Stimulated activated naive CD4-positive, alpha-beta T cell (primary cell): ENCODE measurements at places on chromosomes 7 and 10.

DNA sequence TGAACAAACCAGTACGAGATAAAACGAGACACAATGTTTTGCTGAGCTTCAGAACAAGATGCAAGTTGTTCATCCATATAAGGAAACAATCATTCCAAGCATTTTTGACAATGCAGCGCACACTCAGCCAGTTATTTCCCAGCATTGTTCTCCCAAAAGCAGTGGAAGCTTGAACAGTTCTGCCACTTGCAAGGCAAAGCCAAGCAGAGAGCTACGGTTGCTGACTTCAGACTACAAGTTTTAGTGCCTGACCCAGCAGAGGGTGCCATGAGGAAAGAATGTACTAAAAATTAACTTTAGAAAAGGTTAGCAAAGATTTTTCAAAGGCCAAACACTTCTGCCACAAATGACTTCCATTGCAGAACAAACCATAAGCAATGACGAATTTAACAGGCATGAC, 152.5 kb downstream of the SLC25A13 start:
- no peak for DNase-seq

DNA sequence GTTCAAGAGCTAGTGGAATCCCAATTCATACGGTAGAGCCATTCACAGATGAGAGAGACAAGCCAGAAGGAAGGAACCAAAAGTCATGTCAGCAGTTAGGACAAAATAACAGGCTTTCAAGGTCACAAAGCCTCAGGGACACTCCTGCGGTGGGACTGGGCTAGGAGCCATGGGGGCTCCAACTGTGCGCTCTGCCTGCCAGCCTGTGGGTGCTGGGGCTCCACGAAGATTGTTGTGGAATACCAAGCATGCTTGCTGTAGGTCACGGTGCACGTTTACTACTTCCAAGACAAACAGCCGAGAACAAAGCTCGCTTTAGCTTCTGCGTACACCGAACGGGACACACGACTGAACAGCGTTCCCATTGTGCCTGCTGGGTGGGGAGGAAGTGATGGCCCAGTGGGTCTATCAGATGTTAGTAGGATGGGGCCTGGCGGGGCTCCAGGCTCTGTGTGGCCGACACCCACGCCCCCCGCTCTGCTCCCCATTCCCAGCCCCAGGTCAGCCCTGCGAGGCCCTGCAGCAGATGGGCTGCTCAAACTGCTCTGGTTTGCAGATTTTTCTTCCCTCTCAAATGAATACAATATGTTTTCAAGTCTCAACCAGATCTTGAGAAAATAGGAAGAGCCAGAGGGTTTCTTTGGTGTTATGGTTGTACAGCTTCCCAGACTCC, 158.9 kb downstream of the EGFR start:
- no peak for DNase-seq

DNA sequence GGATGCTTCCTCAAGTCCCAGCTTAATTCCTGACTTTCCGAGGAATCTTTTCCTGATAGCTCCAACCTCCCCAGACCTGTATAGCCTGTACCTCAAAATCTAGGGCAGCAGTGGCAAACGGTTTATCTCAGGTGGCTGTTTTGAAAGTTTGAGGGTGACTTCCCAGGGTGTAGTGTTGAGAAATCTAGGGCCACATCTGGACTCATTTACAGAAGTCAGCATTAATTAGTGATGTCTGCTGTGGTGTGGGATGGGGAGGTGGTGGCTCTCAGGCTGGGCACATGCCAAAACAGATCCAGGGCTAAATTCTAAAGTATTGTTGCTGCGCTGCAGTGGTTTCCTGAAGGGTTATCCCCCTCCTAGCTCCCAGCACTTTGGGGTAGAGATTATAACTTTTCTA, 38.0 kb downstream of the UNC5B start:
- DNase-seq, result no peak

DNA sequence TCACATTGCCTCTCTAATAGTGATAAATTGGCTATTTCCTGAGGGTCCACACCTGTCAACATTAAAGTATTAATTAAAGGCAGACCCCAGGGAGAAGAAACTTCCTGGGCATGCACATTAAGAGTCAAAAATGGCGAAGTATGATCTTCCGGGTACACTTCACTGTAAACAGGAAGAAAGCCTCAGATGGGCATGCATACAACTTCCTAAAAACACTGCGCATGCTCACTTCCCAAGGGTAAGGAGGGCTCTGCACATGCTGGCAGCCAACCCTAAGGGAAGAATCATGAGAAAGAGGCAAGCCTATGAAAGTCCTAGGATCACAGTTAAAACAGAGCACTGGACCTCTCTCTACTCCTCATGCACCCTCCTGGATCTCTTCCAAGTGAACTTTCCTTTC, 80.1 kb upstream of the IMMP2L start:
- no peak for DNase-seq

DNA sequence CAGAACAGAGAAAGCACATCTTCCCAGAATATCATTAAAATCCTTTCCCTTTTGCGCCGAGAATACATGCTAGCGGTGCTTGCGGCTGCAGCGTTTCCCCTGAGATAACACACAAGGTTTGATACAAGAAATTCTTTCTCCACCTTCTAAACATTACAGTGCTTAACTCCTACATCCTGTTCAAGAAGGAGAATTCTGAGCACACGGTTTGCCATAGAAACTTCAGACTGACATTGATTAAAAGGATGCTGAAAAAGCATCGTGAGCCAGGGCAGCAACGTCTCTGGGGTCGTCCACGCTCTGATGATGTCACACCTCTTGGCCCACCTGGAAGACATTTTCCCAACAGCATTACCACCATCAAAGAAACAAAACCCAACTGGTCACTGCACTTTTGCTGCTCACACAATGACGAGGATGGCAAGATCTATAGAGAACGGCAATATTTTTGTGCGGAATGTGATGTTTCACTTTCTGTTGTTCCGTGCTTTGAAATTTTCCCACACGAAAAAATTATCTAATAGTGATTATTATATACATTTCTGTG, 27.0 kb upstream of the PRSS1 start:
- DNase-seq, result no peak

DNA sequence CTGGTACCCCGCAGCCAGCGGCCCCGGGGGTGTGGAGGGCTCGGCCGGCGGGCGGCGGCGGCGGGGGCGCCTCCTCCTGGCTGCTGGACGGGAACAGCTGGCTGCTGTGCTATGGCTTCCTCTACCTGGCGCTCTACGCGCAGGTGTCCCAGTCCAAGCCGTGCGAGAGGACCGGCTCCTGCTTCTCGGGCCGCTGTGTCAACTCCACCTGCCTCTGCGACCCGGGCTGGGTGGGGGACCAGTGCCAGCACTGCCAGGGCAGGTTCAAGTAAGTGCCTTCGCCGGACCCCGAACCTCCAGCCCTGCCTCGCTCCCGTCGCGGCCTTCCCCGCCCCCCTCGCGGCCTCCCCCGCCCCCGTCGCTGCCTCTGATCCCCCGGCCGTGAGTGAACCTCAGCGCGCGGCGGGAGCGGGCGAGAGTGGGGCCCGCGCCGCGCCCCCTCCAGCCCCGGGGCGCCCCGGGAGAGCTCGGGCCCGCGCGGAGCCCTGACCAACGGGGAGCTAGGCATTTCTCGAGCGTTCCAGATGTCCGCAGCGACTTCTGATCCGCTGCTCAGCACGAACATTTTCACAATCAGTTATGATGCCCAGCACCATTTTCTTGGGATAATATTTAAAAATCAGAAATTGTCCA, 727 bp downstream of the ATRNL1 start:
- no peak for DNase-seq

DNA sequence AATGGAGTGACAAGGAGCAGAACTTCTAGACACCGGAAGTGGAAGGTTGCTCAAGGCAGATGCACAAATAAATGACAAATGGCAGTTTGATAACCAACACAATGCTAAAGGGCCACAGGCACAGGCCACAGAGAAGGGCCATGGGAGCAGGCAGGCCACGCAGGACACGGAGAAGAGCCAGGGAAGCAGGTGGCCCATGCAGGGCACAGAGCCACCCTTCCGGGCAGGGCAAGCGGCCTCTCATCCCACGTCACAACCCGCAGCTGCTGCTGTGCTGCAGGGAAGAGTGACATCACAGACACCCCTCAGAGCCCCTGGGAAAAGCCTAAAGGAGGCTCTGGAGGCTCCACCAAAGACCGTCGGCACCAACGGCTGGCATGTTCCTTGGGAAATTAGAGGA, 328.5 kb downstream of the PTPRN2 start:
- DNase-seq, result no peak

DNA sequence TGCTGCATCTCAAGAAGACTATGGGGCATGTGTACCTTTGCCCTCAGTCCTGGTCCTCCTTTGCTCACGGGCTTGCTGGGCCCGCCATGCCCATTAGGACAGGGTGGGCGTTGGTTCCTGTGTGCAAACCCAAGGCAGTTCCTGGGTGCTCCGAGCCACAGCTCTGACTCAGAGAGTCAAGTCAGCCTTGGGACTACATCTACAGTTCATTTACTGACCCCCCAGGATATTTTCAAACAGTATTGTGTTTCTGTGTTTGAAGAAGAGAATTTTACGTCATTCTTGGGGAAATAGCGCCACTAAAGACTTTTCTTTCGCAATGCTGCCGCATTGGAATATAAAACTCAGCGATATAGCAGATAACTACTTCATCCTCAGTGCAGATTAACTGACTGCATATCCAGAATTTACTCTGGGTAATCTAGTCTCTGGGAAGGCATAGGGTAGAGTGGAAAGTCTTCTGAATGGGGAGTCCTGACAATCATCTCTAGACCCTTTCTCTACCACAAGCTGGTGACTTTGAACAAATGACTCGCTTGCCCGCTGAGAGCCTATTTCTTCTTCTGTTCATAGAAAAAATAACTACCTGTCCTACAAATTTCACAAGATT, 638.9 kb upstream of the FZD8 start:
- DNase-seq, result no peak

DNA sequence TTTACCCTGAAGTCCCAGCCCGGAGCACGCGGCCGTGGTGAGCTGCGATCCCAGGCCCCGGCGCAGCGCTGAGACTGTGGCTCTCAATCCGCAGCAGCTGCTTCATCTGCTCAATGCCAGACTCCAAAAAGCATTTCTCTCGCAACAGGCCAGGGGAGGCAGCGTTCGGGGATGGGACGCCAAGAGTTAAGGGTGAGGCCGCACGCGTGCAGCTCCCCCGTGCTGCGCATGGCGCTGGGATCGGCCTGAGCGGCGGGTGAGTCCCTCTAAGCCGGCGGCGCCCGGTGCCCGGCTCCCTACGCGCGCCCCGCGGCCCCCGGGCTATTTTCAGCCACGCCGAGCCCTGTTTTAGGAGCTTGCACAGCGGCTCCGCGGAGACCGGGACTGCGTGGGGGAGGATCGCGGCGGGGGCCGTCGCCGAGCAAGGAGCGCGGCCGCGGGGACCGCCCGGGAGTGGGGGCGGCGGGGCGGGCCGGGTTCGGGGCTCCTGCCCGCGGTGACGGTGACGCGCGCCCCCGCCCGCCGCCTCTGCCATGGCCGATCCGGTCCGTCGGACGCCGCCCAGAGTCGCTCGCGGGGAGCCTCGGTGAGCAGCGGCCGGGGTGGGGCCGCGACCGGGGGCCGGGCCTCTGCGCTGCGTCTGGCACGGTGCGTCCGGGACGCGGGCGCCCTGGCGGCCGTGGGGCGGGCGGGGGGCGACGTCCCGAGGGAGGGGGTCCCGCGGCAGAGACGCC, 29.4 kb upstream of the JAKMIP3 start:
- no peak for DNase-seq

GRCh38 chr7:76281006-76281705, 21.3 kb upstream of the HSPB1 start:
- no peak for DNase-seq
